Inflammatory macrophage treated with lipopolysaccharide for 1 hour (primary cell): ENCODE measurements at places on chromosomes 12 and 14.

- no peak for DNase-seq
Measured at GRCh38 chr12:102806592-102806991, 110.5 kb downstream of the PAH start.

DNA sequence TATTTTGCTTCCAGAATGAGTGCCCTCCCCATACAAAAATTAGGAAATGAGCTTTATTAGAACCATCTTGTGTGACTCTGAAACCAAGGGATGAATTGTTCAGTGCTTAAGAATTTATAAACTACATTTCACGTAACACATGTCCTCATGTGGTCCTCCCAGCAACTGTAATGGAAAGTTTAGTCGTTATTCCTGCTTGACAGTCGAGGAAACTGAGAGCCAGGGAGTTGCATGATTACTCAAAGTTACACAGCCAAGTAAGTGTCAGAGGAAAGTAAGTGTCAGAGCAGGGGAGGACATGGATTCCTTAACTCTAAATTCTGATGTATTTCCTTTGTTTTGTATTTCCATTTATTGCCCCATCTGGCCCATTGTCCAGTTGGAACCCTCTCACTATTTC lies 453.9 kb downstream of the FUT8 start:
- no peak for DNase-seq

- no peak for DNase-seq
Measured at GRCh38 chr14:68587931-68588330, 204.9 kb downstream of the ZFP36L1 start.

GRCh38 chr12:55982319-55982936 lies 8.6 kb downstream of the RAB5B start:
- peak; percentile 72 for DNase-seq

DNA sequence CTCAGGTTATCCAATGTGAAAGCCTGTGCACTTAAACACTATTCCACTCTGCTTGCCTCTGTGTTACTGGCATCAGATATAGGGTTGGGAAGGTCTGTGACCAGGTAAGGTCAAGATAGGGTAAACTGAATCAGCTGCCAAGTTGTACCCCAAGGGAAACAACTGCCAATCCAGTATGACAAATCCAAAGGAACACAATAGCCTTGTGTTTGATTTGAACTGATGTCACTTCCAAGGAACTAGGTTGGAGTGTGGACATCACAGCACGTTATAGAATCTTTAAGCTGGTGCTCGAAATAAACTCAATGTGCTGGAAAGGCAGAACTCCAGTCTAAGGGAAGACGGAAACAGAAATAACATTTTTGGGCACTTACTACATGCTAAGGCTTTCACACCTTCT lies 223.4 kb upstream of the BTG1 start:
- no peak for DNase-seq
